ENCODE measurements at places on chromosomes 11 and 22.

- DNase-seq = no peak
Measured at GRCh38 chr11:30652801-30653200, 66.6 kb upstream of the MPPED2 start.

DNA sequence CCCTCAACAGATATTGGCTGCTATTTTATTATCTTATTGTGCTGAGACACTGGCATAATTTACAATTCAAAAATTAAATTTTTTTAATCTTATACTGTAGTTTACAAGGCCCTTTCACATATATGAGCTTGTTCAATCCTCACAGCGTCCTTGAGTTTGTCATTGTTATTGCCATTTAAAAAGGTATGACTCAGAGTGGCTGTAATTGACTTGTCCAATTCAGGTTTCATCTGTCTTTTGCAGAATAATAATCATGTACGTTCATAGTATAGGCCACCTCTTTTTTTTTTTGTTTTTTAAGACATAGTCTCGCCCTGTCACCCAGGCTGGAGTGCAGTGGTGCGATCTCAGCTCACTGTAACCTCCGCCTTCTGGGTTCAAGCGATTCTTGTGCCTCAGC lies 11.5 kb downstream of the PTPRJ start:
- DNase-seq = no peak

- no peak for DNase-seq
Measured at GRCh38 chr22:36081023-36081431, 52.4 kb upstream of the RBFOX2 start.

GRCh38 chr11:62666259-62666926 lies 1.3 kb downstream of the CSKMT start:
- no peak for DNase-seq

GRCh38 chr11:20541503-20541902 lies 57.9 kb upstream of the SLC6A5 start:
- no peak for DNase-seq

DNA sequence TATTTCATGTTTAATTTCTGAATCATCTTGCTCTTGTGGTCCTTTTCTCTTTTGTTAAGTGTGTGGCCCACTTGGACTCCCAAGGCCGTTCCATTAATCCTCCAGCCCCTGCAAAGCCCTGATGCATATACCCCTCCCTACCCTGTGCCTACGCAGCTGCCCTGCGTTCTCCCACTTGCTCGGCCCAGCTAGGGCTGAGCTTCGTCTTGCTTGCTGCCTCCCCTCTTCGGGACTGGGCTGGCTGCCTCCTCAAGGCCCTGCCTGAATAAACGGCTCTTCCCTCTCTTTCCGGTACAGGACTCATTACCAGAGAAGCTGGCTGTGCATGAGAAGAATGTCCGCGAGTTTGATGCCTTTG lies 28.5 kb downstream of the ARHGAP1 start:
- no peak for DNase-seq

DNA sequence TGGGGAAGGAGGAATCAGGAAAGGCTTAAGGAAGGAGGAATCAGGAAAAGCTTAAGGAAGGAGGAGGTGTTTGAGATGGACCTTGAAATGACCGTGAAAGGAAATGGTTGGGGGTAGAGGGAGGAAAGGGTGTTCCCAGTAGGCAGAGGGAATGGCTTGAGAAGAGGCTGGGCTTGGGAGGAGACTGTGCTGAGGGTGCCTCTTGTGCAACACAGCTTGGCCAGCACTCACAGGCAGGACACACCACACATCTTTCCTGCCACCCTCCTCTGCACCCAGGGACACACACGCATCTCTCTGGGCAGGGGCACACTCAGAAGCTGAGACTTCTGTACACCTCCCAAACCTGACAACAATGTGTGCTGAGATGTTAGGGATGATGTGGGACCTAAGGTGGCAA lies 151.4 kb downstream of the FBXO7 start:
- DNase-seq = no peak

- no peak for DNase-seq
Measured at GRCh38 chr11:76788661-76789442, 5.7 kb downstream of the TSKU start.

GRCh38 chr11:127631974-127632373 lies 631.4 kb upstream of the KIRREL3 start:
- no peak for DNase-seq

- DNase-seq = no peak
Measured at GRCh38 chr11:34219279-34219678, 113.8 kb downstream of the NAT10 start.

DNA sequence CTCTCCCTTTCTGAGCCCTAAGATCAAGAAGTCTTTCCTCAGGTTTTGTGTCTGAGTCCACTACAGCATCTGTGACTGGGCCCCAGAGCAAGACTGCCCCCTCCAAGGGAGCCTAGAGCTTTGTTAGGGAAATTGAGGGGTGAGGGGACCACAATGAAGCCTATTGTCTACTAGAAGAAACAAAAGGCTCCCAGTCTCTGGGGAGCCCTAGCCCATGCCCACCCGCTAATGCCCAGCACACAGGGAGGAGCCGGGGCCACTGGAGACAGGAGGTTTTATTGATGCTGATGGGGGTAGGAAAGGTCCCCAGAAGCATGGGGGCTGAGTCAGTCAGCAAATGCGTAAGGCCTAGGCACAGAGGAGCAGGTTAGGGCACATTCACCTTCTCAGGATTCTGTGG lies 14.0 kb downstream of the RHOG start:
- DNase-seq = no peak

DNA sequence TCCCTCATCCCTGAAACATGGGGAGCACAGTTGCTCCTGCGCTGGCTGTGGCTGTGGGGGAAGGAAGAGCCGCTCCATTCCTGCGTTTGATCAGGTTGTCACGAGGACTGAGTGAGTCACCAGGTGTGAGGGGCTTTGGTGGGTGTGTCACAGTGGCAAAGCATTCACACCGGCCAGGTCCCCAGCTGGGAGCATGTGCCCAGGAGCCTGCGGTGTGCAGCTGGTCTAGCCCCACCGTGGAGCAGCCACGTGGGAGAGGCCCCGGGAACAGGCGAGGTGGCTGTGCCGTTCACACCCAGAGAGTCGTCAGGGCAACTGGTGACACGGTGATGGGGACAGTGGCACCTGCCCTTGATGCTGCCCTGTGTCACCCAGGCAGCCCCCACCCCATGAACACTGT lies 47.6 kb upstream of the PPARA start:
- no peak for DNase-seq

DNA sequence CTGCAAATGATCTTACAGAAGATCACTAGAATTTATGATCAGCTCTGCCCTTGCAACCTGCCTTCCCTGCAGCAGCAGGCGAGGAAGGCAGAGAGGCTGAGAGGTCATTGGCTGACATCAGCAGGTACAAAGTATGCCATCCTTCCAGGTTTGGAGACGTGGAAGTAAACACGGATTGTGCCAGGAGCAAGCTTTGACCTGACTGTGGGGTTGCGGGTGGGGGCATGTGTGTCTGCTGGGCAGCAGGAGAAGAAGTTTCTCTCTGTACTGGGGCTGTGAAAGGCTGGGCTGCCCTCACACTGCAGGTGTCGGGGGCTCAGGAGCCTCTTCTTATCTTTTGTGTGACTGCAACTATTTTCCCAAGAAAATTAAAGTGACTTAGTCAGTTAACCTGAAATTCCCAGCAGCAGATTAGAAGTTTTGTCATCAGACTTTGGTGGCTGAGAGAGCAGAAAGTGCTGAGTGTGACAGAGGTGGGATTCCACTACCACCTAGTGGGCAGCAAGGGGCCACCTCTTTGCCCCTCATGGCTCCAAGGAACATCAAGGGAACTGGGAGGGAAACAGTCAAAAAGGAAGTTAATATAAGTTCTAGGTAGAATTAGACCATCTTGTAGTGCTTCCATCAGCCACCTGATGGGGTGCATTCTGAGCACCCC lies 565.9 kb downstream of the ETS1 start:
- no peak for DNase-seq

DNA sequence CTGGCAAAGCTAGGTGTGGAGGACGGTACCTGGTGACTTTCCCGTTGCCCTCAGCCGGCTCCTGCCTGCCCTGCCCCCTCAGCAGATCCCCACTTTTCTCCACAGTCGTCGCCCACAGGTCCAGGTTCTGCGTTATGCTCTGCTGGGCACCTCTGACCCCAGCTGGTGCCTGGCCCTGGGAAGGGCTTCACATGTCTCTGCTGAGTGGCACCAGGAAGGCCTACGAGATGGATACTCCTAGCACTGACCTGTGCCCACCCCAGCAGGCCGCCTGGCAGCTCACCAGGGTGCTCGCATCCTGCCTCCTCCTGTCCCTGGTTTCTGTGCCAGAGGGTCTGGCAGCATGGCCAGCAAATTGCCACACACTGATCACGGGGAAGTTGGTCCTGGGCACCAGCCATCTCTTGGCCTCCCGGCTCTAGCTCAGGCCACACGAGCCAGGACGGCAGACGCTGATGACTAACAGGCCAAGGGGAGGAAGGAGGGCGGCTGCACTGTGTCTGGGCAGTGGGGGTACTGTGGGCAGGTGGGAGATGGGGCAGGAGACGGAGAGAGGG lies 13.8 kb downstream of the CARS1 start:
- DNase-seq = no peak

DNA sequence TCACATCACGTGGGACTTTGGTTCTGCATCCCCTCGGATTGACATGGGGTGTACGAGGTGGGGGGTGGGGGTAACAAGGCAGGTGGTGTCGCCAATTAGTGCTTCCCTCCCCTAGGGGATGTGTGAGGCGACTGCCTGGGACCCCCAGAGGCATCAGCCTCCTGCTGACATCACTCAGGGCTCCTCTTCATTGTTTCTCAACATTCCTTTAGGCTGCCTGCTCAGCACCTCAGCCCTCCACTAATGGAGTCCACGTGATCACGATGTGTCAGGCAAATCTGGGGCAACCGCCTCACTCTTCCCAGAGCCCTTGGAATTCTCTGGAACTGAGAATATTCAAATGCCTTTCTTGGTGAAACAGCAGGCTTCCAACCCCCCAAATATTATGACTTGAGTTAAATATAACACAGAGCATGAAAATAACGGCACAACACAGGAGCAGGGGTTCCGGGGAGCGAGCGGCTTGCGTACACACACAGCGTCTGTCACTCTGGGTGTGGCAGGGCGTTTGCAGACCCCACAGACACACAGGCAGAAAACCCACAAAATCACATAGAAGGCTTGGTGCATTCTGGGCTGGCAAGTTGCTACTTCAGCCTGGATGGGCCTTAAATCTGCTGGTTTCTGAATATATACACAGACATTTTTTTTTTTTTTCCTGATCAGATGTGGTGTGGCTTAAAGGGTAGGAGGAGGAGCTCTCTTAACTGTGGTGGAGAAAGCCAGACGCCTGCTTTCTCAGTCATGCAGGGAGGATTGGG lies 170.1 kb upstream of the CADM1 start:
- DNase-seq = no peak

GRCh38 chr22:32073823-32074380 lies 30.8 kb downstream of the SLC5A1 start:
- DNase-seq = no peak

- no peak for DNase-seq
Measured at GRCh38 chr11:64204464-64204989, 2.0 kb upstream of the FERMT3 start.
